Fibroblast of skin of left biceps (primary cell): ENCODE measurements at places on chromosomes 12 and 14.

DNA sequence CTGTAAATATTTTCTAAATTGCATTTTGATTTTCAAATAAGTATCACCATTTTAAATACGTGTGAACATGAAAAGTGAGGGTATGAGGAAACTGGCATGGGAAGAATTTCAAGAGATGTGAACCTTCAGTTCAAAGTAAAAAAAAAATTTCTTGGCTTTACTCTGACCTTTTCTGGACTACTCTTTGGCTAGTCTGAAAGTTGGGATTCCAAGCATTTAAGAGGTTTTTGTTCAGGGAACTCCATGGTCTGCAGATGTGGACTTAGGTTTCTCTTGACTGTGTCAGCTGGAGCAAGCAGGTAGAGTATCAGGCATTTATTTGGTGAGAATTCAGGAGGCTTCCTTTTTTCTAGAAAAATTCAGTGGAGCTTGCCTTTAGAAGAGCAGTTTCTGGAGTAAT is 311.6 kb downstream of the LRIG3 start:
- no peak for DNase-seq

DNA sequence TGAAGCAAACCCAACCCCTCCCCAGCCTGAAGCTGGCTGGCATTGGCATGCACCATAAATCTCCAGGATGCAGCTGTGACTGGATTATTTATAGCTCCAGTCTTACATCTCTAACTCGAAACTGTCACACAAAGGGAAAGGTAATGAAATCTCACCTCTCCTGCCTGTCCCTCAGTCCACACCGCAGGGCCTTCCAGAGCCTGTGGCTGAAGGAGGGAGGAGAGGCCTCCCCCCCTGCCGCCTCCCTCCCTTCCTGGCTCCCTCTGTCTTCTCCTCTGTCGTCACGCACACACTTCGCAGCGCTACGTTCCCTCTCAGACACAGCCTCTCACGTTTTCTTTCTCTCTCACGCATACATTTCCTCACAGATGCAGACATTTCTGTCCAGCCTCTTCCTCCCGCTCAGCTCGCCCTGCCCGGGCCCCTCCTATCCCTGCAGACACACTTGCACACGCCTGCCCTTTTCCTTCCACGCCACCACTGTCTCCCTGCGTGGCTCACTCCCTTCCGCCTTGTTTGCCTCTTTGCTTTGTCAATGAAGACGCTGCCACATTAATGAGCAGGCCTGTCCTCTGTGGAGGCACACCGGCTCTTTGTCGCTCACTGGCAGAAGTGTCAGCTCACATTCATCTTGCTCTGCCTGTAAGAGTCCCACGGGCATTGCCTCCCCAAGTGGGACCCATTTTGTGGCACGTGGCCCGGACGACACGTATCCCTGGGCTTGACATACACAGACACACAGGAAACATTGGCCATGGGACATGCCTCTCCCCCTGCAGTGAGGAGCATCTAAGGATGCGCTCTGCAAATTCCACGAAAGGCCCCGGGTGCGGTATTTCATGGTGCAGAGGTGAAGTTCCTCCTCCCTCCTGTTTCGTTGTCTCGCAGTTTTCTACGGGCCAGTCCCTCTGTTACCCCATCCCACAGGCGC is 27.9 kb downstream of the IRF2BPL start:
- peak; percentile 45 for DNase-seq

DNA sequence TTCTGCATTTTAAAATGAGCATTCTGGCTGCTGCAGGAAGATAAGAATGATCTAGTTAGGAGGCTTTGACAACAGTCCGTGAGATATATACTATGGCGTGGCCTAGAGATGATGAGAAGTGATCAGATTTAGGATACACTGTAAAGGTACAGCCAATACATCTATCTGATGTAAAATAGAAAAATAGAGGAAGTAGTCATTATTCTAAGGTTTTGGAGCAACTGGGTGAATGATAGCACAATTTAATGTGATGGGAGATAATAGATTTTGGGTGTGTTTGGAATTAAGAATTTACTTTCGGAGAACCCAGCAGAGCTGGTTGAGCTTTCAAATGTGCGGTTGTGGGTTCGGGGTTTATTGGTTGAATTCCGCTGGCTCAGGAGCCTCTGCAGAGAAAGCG is at the start of gene ANP32D:
Gene ANP32D, plus strand, starts transcription at position 301 of the 400 bp plus-strand sequence. CDS start 106 bp downstream, outside the sequence.
- no peak for DNase-seq

- peak; percentile 59 for DNase-seq
These were observed 238.6 kb upstream of the DDHD1 start for GRCh38 chr14:53391631-53392285.

DNA sequence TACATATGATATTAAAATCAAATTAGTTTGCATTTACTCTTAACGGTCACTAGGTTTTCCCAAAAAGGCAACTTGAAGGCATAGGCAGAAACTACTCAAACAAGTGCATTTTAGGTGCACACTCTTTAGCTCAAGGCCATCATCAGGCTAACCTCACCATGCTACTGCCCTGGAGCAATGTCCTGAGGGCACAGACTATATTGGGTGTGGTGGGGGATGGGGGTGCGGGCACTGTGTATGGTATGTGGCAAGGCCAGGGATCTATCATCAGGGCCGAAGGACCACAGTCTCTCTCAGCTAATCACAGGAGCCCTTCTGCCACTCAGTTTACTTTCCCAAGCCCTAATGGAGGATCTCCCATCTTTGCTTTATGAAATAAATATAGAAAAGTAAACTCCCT is 51.9 kb downstream of the SH2B3 start:
- no peak for DNase-seq

DNA sequence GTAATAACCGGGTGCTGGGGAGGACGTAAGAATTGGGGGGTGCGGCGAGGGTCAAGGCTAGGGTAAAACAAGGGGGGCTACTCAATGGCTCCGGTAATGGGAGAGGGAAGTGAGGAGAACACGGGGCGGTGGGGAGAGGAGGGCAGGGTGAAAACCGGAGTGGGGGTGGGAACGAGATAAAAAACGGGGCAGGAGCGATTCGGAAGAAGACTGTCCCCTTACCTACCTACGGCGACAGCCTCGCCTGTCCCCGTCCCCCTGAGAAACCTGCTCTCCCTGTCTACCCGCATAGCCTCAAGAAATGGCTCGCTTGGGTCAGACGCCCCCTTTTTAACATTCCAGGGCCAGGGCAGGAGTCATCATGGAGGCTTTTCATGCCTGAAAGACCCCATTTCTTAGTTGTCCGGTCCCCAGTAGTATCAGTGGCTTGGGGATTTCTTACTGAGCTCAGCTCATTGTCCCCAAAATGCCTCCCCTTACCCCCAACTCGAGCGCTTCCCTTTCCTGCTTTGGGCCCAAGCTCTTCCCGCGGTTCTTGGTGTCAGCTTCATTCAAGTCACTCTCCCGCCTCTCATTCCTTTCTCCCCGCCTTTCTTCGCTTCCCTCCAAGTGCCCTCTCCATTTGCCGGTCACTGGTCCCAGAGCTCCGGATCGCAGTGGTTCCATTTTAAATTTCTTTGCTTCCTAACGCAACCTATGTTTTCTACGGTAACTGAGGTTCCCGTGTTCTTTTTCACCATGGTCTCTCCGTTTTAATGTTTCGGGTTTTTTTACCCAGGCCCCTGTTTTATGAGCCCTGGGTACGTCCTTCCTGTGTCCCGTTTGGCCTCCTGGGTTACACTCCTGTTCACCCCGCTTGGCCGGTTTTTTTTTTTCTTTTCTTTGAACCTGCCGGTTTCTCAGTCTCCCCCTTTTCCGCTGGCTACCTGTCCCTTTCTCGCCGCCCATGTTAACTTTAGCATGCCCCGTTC is 1.2 kb upstream of the WSB2 start:
- no peak for DNase-seq

GRCh38 chr12:45268672-45269411 is 52.9 kb downstream of the ANO6 start:
- peak; percentile 83 for DNase-seq

DNA sequence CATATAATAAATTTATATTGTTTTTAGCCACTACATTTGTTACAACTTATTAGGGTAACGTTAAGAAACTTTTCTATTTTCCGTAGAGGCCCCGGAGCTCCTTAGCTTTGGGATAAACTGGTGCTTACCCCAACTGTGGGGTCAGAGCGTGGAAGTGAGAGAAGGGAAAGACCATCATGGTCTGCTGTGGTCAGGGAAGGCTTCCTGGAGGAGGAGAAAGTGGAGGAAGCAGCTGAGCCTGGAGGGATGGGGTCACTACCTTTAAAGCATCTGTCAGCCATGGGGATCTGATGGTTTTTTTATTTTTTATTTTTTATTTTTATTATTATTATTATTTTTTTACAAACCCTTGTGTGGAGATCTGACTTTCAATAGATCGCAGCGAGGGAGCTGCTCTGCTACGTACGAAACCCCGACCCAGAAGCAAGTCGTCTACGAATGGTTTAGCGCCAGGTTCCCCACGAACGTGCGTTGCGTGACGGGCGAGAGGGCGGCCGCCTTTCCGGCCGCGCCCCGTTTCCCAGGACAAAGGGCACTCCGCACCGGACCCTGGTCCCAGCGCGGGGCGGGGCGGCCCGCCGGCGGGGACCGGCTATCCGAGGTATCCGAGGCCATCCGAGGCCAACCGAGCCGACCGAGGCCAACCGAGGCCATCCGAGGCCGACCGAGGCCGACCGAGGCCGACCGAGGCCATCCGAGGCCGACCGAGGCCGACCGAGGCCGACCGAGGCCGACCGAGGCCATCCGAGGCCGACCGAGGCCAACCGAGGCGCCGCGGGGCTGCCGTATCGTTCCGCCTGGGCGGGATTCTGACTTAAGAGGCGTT is 1101.2 kb upstream of the TMEM132C start:
- peak; percentile 51 for DNase-seq

GRCh38 chr12:84732828-84733340 is 179.7 kb downstream of the SLC6A15 start:
- DNase-seq, result no peak

DNA sequence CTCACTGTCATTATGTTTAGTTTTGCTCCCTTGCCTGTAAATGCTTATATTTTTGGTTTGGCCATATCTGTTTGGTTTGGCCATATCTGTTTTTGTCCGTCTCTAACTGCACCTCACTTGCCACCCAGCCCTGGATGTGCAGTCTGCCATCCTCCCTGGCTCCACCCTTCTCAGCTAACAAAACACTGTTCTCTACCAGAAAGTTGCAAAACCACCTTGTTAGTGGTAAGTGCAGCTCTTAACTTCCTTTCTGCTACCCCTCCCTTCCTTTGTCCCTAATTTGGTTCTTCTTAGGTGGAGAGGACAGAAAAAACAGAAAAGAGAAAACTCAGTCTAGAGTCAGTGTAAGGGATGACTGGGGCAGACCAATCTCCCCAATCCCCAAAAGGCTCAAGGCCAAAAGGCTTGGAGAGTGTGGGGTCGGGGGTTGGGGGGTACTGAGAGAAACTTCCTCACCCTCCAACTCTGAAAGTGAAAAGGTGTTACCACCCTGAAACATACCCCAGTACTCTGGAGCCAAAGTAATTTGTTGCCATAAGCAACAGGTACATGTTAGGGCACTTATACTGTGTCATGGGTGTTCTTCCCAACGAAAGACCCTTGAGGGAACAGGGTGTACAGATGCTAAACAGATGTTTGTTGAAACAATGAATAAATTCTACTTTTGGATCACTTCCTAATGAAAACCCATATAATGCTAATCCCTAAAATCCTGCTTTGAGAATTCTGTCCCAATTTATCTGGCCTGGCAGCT is 5.0 kb downstream of the BIN2 start:
- no peak for DNase-seq

DNA sequence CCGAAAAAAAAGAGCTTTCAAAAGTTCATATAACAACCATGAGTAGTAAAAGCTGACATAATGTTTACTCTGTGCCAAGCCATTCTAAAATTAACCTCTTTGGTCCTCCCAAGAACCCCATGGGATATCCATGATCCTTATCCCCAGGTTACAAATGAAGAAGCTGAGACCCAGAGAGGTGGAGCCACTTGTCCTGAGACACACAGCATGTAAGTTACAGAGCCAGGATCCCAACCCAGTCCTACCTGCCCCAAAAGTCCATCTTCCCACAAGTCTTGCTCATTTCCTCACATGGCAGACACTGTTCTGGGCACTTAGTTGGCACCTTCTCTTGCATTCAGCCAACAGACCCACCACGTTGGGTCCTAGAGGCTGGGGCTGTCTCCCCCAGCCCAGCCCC is 37.1 kb downstream of the TRPV4 start:
- DNase-seq, result no peak

DNA sequence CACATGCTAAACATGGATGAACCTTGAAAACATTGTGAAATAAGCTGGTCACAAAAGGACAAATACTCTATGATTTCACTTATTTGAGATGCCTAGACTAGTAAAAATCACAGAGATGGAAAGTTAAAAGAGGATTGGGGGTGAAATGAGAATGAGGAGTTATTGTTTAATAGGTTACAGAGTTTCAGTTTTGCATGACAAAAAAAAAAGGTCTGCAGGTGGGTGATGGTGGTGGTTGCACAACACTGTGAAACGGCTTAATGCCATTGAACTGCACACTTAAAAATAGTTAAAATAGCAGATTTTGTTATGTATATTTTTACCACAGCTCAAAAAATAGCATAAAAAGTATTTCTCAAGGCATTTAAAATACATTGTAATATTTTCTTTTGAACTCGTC is 151.9 kb upstream of the NRXN3 start:
- DNase-seq, result no peak
